Breast epithelium (tissue), 4 donors: ENCODE measurements at places on chromosomes 16 and 17.

- no peak for DNase-seq
Measured at GRCh38 chr16:89322321-89323119, 105.0 kb downstream of the ZNF778 start.

DNA sequence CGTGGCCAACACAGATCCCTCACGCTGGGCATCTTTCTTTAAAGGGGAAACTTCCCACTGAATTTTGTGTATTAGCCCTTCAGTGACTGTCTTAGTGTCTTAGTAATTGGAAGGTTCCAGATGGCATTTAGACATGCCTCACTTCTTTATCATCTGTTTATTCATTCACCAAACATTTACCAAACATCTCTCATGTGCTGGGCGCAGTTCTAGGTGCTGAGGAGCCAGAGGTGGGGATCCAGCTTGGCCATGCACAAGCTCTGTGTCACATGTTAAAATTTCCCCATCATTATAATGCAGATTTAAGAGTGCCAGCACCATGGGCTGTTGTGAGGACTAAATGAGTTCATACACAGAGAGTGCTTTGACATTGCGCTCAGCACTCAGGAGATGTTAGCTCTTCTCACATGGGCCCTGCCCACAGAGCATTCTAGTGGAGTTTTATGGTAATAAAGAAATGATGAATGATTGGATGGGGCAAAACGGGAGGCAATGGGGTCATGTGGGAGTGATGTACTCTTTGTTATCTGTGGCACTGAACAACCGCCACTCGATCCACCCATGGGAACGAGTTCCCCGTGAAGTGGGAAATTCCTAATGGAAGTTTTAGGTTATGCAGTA is 119.7 kb downstream of the SNX29 start:
- DNase-seq: no peak

GRCh38 chr17:29825604-29826003 is 104.4 kb downstream of the SSH2 start:
- no peak for DNase-seq

GRCh38 chr17:77501101-77501566 is 360.4 kb downstream of the SEC14L1 start:
- no peak for DNase-seq

GRCh38 chr17:30316736-30317135 is 17.1 kb downstream of the TMIGD1 start:
- no peak for DNase-seq

DNA sequence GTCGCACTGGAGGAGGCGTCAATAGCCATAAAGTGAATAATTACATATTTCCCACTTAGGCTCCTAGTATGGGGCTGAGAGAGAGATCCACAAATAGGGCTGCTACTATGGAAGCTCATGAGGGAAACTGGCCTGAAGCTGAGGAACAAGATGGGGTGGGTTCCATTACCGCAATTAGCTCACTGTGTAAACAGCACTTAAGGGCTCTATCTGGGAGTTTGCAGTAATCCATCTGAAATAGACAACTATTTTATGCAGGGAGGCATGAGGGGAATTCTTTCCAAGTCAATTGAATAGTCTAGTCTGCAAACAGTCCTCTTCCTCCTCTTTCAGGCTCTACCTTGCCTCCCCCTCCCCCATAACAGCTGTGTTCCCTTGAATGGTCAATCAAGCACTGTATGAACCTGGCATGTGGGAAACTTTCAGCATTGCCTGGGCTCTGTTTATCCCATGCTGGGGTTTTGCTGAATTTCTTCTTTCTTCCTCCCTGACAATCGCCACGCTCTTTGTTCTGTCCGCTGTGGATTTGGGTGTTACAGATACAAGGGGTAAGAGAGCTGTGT is 56.1 kb upstream of the MAF start:
- no peak for DNase-seq

GRCh38 chr17:58375811-58376210 is 23.8 kb upstream of the SUPT4H1 start:
- DNase-seq: no peak

DNA sequence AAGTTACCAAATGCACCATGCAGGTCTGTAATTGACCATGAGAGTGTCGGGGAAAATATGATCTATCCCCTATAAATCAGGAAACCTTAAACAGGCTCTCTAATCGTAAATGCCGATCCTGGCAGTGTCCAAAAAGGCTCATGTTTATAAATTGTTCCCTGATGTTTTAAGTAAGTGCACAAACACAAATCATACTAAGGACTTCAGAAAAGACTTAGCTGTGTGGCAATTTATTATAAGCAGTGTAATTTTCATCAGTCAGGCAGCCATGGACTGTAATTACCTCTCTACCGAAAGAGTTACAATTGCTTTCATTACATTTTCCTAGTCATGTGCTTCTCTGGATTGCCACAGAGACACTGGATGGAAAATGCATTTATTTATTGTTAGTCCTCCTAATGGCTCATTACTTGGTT is 73.4 kb upstream of the COX10 start:
- DNase-seq: no peak

GRCh38 chr17:63132459-63132911 is 166.4 kb downstream of the TANC2 start:
- no peak for DNase-seq

DNA sequence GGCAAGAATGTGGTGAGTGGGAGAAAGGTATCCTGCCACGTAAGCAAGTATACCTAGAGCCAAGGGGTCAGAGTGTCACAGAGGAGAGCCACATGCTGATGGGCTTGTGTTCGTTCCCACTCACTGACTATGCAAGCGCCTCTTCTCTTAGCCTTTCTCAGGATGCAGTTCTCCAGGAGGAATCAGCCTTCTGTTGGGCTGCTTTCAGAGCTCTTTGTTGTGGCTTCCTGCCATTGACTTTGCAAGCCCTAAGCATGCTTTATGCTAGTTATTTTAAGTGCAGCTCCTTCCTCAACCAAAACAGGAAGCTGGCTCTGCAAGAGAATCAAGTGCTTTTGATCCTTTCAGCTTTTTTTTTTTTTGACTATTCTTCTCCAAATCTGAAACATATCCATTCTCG is 66.6 kb downstream of the SIAH1 start:
- DNase-seq: no peak

DNA sequence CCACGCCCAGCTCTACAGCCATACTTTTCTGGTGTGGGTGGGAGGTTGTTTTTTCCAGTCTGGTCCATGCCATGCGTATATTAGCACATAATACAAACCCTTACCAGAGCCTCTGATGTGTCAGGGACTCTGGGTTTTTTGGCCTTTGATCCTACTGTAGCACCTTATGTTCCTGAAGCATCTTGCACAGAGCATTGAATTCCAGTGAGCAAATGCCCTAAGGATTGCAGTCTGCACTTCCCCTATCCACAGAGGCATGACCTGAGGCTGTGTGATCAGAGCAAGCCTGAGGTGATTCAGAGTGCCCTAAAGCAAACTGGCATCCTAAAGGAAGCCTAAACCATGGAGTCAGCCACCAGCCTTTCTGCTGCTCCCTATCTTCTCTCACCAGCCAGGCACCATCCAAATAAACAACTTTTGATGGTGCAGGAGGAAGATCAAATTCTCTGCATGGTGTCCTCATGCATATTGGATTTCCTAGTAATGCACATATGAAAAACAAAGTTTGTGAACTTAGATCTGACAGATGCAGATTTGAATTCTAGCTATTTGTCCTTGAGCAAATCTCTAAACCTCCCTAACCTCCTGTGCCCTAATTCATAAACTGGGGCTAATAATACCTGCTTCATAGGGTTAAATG is 41.2 kb upstream of the HAS3 start:
- no peak for DNase-seq

DNA sequence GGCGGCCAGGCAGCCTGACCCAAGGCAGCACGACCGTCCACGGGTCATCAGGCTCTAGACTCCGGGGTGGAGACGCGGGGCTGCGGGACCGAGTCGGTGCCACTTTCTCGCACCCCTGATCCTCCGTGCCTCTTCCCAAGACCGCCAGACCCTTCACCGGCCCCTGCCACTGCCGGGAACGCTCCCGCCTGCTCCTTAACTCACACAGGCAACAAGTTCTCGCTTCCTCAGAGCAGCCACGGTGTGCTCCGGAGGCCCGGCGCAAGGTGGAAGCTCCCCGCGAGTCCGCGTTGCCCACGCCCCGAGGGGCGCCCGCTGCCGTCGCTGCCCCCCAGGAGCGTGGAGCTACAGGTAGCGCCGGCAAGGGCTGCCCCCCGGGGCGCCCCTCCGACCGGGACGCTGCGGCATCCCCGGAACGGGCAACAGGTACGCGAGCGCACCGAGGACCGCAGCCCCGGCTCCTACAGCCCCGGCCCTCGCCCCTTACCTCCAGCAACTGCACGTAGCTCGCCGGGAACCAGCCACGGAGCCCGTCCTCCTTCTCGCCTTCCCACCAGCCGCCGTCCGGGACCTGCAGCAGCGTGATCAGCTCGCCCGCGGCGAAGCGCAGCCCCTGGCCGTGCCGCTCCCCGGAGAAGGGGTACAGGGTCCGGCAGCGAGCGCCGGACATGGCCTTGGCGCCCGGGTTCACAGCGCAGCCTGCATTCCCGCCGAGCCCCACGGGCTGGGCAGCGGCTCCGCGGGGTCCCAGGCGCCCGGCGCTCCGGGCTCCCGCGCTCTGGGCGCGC is 491 bp downstream of the GAS7 start:
- no peak for DNase-seq

DNA sequence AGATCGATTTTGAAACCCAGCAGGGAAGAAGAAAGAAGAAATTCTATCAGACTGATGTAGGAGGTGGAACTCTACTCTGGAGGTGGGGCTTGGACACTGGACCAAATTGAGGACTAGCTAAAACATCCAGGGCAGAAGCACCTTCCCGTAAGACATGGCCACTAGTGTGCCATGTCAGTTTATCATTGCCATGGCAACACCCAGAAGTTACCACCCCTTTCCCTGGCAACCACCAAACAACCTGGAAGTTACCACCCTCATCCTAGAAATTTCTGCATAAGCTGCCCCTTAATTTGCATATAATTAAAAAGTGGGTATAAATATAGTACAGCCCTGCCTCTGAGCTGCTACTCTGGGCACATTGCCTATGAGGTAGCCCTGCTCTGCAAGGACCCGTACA is 66.7 kb downstream of the NACA2 start:
- no peak for DNase-seq

GRCh38 chr16:31196324-31197088 is 6.1 kb downstream of the PYCARD start:
- DNase-seq: no peak

GRCh38 chr17:64723781-64724180 is 61.7 kb upstream of the SMURF2 start:
- DNase-seq: no peak

DNA sequence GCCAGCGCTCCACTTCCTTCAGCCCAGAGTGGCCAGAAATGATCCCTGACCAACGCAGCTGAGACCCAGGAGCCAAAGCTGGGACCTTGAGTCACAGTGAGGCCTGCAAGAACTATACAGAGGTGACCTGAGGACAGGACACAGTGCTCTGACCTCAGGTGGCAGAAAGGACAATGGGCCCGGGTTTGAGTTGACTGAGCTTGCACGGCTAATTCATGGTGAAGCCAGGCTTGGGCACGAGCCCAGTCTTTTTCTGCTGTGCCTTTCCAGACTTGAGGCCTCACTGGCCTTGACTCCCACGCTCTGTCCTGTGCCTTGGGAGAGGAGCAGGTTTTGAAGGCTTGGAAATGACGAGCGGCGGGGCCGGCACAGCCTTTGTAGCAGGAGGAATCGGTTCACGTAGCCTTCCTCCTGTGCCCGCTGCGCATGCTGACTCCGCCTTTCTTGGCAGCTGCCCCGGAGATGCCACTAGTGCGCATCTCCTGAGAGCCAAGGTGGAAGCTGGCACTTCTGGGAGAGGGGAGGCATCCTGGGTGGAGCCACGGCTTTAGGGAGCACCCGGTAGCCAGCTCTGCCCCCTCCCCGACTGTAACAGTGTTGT is 34.9 kb downstream of the NDEL1 start:
- peak; percentile 84 for DNase-seq

DNA sequence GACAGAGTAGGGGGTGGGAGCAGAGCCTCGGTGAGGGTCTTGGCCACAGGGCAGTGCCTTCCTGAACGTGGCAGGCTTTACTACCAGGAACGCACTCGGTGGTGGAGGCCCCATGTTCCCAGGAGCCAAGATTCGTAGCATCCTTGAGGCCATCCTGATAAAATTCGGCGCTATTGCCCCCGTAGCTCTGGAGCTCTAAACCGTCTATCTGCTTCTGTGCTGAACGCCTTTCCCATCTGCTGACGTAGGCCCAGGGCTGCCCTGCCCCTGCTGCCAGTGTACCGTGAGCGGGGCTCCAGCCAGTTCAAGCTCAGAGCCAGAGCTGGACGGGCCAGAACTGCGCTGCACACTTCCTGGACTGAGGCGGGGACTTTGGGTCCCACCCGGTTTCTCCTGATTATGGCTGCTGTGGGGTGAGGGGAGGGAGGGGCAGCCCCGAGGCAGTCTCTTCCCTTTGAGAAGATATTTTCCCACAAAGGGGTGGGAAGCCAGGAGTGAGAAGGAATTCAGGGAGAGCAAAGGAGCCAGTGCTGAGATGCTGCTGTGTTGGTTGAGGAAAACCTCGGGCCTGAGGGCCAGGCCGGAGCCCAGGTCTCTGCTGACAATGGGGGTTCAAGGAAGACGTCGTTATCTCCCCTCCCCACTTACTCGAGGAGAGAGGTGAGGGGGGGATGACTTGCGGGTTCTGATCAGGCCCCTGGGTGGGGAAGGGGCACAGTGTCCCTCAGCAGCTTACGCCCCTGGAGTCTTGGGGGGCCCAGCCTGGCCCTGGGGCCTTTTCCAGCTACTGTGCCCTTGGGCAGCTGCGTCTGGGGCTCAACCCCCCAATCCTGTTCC is 29.4 kb downstream of the OR1D5 start:
- no peak for DNase-seq

GRCh38 chr17:3378321-3378720 is 7.8 kb downstream of the OR3A2 start:
- DNase-seq: no peak

GRCh38 chr16:30524575-30525568 is 1.5 kb downstream of the ZNF768 start:
- DNase-seq: no peak

DNA sequence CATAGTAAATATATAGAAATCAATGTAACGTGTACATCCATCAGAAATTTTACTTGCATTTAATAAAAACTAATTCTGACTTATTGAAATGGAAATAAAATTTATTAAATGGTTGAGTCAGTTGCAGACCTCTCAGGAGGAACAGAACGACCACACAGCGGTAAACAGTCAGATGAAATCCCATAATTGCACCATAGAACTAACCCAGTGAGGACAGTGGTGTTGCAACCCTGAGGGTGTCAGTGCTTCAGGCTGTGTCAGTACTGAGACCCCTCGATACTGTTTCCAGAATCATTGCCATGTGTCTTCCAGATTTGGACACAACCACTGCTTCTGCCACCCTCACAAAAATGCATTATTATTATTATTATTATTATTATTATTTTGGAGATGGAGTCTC is 29.0 kb upstream of the SSTR2 start:
- DNase-seq: no peak

DNA sequence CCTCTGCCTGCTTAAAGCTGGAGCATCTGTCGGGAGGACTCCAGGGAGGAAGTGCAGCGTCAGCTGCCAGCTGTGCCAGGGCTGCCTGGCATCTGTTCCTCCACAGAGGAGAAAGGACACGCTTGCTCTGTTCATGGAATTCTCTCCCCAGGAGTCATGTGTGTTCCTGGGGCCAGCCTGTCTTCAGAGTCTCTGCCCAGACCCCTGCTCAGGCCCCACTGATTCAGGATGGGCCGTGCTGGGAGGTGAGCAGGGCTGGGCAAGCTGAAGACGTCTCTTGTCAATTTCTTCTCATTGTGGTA is 24.2 kb downstream of the CRISPLD2 start:
- DNase-seq: peak; percentile 49
